ENCODE measurements at places on chromosomes 2 and 18.

GRCh38 chr2:42949125-42949524, 156.7 kb upstream of the HAAO start:
- no peak for DNase-seq

GRCh38 chr18:74516271-74517235, 17.7 kb upstream of the CNDP1 start:
- no peak for DNase-seq

DNA sequence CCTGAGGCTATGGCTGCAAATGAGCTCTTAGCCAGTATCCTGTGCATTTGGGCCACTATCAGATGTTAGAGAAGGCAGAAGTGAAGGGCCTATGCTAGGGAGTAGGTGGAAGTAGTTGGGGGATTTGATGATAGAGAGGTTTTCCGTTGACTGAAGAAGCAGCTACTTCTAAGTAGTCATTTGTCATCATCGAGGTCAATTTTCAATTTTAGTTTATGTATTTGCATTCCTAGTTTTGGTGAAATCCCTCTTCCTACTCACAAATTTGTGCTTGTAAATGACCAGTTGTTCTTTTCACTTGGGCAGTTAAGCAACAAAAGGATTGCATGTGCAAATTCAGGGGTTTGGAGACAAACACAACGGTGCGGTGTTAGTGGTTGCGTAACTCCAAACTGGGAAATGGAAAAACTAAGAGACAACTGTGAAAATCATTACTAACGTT, 48.5 kb upstream of the PELI1 start:
- DNase-seq = no peak

DNA sequence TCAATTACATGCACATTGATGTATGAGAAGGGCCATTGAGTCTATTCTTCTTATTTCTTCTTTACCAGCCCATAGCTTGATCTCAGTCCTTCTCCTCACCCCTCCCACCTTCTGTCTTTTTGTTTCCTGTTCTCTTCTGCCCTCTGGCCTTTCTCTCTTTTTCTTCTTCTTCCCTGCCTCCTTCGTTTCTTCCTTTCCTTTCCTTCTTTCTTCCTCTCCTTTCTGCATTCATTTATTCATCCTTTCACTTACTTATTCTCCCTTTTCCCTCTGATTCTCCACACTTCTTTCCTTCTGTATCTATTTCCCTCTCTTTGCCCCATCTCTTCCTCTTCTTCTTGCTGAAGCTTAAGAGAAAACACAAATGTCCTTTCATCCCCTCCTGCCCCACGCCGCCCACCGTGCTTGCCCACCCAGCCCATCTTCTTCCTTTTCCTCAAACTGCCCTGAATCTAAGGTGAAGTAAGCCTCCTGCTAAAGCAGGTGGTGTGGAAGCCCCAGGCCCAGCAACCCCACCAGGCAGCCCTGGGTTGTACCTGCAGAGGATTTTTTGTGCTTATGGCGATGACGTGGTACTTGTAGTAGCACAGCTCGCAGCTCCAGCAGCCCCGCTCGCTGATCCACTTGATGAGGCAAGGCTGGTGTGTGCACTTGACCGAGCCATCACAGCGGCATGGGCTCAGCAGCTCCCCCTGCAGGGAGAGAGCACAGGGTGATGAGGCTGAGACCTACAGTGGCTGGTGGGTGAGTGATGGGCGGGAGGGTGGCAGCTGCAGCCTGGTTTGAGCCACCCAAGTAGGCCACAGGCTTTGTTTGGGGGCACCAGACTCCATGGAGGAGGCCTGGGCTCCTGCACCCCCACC, 89.0 kb downstream of the MARCHF4 start:
- peak; percentile 24 for DNase-seq

GRCh38 chr18:5998166-5998881, 103.0 kb upstream of the TMEM200C start:
- DNase-seq = no peak

DNA sequence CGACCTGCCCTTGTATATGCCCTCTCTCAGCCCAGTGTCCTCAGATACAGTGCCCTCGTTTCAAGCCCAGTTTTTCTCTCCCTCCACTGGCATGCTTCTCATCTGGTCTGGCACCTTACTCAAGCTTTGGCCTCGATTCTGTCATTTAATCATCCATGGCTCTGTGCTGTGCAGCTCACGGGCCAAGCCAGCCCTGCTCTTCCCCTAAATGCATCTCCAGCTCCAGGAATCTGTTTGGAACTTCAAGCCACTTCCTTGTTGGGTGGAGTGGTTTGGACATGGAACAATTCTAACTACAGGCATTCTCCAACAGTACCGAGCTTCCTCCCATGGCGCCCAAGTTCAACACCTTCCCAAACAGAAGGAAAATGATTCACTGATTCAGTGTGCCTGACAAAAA, 76.7 kb upstream of the ZNF397 start:
- DNase-seq = no peak

DNA sequence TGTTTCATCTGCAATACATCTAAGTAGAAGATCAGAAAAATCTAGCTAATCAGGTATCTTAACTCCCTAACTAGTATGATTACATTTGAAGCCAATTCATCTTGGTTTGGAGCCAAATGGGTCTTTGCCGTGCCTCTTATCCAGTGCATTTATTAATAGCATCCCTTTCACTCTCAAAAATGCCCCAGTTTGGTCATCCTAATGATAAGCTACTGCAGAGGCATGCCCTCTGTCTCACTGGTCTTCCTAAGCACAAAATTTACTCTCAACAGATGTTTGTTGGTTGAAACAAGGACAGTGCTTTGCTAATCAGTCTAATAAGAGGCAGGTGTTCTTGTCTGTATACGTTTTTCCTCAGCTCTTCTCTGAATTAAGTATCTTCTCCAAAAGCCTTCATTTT, 403.2 kb downstream of the RAD51AP2 start:
- DNase-seq = no peak
